ENCODE measurements at places on chromosomes 6 and 20.

GRCh38 chr6:17988422-17988944, 1.0 kb upstream of the KIF13A start:
- DNase-seq, result no peak

DNA sequence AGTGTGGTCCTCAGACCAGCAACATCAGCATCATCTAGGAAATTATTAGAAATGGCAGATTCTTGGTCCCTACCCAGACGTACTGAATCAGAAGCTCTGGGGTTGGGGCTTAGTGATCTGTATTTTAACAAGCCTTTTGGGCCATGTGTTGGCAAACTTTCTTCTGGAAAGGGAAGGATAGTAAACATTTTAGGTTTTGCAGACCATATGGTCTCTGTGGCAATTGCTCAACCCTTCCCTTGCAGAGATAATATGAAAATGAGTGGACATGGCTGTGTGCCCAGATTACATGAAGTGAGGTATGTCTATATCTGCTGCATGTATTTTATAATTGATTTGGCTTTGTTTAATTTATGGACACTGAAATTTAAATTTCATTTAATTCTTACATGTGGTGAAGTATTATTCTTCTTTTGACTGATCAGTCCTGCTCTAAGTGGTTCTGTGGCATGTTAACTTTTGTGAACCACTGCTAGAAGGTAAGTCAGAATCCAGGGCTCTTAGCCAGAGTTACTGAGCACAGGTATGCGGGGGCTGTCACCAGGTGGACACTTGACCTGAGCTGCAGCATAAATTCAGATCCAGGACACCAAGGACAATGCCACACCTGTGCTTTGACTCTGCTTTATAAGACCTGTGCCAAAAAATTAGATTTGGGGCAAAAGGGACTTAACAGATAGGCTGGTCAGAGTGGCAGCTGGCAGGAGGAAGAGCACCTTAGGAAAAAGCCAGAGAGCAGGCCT, 43.2 kb downstream of the LY86 start:
- no peak for DNase-seq

DNA sequence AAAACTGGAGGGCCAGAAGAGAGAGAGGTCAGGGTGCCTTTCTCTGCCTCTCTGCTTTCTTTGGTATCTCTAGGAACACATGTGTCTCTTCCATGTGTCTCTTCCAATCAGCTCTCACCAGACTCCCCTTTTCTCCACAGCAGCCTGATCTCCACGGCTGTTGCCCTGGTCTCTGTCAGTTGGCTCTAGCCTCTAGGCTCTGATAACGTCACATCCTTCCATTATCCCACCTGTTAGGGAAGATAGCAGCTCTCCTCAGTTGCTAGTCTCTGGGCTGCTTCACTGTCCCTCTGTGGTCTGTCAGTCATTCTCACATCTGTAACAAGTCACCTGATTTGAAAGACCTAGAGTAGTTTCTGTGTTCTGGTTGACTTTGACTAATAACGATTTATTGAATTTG, 80.2 kb downstream of the PLCB4 start:
- DNase-seq, result no peak

DNA sequence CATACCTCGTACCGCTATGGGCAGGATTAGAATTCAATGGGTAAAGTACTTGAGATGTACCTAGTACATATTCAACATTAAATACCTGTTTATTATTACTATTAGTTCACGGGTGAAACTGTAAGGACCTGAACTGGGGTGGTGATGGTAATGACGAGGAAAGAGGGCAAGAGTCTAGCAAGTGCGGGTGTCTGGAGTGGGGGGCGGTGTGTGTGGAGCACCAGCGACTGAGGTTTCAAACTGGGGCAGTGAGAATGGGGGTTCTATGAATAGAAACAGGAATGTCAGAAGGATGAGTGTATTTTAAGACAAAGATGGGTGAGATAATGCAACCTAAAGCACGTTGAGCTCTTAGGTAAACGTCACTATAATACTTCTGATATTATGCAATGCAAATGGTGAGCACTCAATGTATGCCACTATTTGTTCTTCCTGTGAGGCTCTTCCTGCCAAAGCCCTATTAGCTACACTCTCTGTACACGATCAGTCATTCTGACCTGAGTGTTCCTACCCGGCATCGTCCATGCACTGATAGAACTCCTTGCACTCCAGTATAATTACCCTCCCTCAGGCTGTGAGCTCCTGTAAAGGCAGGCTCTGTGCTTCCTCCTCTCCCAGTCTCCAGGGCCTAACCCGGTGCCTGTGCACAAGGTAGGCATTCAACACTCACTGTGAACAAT, 55.0 kb downstream of the ALDH5A1 start:
- DNase-seq, result no peak

DNA sequence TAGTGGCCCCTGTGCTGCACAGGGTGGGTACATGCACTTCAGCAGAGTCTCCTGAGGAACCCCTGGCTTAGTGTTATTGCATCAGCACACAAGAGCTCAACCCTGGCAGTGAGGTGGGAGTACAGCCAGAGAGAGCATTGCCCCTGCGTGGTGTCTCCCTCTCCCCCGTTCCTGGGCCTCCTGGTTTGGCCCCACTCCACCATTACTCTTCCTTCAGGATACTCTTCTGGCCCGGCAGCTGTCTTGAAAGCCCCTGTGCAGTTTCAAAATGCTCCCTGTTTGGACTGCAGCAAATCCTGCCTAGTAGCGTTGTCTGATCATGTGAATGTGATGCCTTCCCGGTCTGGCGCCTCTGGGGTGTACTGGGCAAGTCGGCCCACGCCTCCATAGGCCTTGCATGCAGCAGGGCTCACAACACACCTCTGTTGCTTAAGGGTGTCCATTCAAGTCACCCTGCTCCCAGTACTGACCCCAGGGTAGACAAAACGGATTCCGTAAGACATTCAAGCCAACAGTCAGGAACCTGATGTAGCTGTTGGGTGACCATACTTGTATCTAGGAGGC, 32.1 kb downstream of the TXNDC5 start:
- DNase-seq, result no peak

GRCh38 chr6:3019065-3019464, 19.4 kb downstream of the NQO2 start:
- DNase-seq, result no peak

DNA sequence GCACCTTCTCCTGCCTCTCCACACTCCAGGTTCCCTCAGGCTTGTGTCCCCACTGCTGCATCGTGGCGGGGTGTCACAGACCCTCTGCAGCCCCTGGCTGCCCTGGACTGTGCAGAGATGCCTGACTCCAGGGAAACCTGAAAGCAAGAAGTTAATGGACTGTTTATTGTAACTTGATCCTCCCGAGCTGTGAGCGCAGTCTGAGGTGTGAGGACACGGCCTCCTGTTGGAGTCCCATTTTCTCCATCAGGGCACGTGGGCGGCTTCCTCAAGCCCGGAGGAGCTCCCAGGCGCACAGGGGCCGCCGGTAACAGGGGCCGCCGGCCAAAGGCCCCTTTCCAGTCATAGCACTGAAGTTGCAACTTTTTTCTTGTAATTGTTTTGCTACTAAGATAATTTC, 16.9 kb downstream of the RBM38 start:
- no peak for DNase-seq

GRCh38 chr20:37619496-37619895, 74.3 kb upstream of the CTNNBL1 start:
- DNase-seq, result no peak

DNA sequence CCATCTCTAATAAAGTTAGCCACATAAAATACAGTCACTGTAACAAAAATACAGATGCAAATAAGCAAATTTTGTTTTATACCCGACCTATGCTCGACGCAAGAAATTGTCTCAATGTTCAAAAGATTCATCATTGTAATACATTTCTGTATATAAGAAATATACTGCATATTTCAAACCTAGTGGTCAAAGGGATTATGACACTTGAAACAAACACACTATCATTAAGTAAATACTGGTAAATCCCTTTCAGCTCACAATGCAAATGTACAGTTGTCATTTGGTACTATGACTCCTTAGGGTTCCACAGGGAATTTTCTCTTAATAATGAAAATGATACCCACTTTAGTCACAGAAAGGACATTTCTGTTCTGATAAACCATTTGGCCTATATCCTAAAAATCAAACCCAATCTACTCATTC, 2.2 kb downstream of the HIVEP2 start:
- DNase-seq, result no peak

DNA sequence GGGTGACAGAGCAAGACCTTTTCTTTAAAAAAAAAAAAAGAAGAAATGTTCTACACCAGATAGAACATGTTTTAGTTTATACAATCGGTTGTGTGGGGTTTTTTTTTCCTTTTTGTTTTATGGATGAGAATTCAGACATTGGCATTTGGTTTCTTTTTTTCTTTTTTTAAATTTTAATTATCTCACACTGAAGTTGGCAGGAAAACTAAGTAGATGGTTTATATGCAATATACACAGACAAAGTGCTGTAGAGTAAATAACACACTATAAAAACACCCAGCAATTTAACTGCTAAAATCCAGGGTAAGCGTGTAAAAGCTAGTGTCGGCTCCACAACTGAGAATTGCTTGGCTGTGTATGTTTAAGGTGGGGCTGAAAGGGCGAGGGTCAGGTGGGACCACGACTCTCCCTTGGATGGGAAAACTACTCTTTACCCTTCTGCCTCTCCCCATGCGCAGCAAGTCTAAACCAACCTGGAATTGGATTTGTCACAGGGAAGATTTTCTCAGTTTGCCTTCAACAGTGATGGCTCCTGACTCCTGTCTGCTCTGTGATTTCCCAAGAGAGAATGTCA, 147.1 kb upstream of the MARCKS start:
- DNase-seq, result no peak

GRCh38 chr6:140854318-140854717, 1278.4 kb upstream of the GJE1 start:
- DNase-seq, result no peak
